ENCODE measurements at places on chromosomes 5 and 9.

DNA sequence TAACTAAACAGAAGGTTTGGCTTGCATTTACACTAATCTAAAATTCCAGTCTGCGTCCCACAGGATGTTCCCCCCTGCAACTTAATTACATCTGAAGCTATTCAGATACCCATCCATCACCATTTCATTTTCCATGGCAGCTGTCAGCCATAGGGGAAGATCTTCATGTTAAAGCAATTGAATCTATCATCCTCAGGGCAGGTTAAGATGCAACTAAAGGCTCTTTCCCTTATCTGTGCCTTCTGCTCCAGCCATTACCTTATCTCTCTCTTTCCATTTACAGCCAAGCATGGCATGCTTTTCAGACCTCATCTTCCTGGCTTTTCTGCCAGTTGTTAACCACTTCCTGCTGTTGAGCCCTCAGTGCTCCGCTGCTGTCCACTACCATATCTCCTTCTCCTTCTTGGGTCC lies 15.8 kb upstream of the HACD4 start:
- no peak for DNase-seq

GRCh38 chr5:39146831-39147540 lies 72.4 kb downstream of the FYB1 start:
- no peak for DNase-seq

DNA sequence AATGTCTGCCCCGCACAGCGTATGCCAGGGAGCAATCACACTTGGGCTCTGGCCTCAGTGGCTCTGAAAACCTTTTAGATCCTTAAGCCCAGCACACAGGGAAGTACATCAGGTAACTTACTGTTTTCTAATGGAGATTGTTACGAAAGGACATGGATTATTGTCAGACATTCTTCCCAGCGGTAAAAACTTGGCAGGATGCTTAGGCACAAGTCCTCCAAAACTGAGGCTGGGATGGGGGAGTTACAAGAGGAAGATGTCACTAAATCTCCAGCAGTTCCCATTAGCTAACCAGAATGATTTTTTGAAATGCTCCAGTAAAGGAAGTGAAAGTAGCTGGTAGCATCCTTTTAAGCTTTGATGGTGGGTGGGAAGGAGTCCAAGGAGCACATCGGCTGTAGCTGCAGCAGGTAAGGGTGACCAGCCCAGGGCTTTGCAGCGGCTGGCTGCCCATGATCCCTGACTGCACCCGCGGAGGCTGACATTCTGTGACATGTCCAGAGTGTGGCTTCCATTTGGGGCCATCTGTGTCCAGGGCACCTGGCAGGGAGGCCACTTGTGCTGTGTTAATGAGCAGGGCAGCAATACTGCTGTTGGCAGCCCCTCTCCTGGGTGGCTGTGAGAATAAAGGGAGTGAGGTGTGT lies 165.8 kb downstream of the GADD45G start:
- DNase-seq = peak; percentile 42

DNA sequence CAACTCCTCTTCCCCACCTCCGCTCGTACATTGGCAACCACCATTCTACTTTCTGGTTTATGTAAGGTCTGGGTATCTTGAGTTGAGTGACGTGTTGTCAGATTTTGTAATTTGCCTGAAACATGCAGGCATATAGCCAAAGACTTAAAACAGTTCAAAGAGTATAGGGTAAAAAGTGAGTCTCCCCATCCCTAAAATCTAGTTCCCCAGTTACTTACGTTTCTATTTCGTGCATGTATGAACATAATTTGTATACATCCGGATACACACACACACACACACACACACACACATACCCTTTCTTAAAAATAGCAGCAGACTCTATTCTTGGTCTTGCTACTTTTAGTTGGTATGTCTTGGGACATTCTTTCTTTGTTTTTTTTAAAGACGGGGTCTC lies 915 bp downstream of the HSDL2 start:
- DNase-seq = peak; percentile 2

GRCh38 chr9:114240647-114241558 lies 82.0 kb upstream of the ORM1 start:
- DNase-seq = no peak

DNA sequence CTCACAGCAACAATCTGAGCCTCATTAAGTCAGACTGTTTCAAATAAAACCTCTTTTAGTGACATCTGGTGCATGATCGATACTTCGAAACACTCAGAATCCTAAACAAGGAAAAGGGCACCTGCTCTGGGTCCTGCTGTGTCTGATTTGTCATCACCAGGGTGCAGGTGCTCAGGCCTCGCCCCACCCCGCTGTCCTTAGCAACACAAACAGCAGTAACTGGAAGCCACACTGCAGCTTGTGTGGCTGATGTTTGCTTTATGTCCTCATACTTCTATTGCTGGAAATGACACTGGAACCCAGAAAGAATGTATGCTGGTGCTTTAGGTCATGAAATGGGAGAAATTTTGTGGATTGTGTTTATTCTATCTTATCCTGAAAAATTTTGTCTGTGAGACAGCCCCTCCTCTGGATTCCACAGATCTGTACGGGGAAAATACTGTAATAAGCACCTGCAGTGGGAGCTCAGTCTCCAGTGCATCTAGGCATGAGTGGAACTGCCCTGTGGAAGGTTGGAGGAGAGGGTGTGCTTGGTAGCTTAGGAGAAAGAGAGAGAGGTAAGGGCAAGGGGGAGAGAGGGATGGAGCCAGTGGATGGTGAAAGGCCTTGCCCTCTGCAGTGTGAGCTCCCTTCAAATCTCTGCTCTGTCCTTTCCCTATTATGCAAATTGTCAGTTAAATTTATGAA lies 284.2 kb downstream of the SMARCA2 start:
- DNase-seq = peak; percentile 99

GRCh38 chr5:17289681-17290539 lies 72.5 kb downstream of the BASP1 start:
- DNase-seq = no peak

- DNase-seq = no peak
Measured at GRCh38 chr5:166509085-166509484, 1782.4 kb upstream of the WWC1 start.

DNA sequence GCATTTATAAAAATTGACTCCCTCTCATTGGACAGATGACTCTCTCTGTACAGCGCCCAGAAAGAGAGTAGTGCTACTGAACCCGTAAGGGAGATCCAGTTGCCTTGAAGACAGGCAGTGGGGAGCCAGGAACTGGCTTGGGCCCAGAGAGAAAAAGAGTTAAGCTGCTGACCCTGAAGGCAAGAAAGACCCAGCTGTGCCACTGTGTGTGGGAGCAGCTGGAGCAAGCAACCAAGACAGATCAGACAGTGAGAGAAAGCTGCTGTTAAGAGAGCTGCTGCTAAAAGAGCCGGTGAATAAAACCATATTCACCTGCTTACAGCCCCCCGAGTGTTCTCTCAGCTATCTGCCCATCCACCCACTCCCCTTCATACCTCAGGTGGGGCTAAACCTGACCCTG lies 149.7 kb upstream of the ADAMTS16 start:
- DNase-seq = no peak

GRCh38 chr9:5336688-5337087 lies 3.0 kb downstream of the RLN1 start:
- no peak for DNase-seq

GRCh38 chr5:24167806-24168205 lies 477.0 kb downstream of the CDH10 start:
- DNase-seq = no peak

DNA sequence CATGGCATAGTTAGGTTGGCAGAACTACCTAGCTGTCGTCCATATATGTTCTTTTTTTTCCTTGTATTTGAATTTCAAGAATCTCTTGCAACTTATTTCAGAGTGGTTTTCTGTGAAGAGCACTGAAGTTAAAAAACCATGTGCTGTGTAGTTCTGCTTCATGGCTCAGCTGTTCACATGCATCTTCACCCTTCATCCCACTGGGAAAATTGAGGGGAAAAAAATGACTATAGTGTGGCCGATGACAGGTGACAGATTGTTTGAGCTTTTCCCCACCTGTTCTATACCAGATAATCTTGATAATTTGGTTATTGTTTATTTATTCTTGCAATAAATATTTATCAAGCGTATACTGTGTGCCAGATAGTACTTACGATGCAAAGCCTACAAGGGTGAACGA lies 77.8 kb downstream of the AOPEP start:
- no peak for DNase-seq

- DNase-seq = peak; percentile 71
Measured at GRCh38 chr5:17951392-17952169, 317.3 kb downstream of the TAF11L14 start.

DNA sequence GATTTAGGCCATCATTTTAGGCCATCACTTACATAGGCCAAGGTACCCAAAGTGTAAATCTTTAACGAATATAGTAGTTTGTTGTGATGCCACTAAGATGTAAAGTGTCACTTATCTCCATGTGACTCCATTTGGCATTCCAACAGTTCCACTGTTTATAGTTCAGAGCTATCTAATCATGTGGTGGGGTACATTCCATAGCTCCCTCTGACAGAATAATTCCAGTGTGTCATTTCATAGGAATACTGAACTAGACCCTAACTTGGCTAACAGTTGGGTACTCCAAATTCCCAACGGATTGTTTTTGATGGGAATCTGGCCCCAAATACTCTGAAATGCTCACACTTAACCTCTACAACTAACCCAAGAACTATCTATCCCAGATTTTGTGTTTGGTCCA lies 76.7 kb upstream of the FST start:
- DNase-seq = no peak

DNA sequence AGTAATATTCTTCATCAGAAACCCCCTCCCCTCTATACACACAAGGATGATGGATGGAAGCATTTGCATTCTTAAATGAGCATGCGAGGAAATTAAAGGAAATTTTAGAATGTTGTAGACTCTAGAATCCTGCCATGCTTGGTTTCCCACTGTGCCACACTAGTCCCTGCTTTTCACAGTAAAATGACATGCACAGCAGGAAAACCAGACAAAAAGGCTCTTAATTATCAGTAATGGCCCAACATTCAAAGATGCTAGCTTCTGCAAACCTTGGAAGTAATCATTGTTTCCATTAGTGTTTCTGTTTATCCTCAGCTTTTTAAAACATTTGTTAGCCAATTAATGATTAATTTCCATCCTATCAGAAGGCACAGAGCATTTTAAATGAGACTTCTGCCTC lies 255.8 kb downstream of the SLCO4C1 start:
- DNase-seq = no peak

GRCh38 chr5:3393122-3393919 lies 202.3 kb upstream of the IRX1 start:
- DNase-seq = no peak

- DNase-seq = peak; percentile 18
Measured at GRCh38 chr5:116572350-116573278, 2.0 kb downstream of the SEMA6A start.

DNA sequence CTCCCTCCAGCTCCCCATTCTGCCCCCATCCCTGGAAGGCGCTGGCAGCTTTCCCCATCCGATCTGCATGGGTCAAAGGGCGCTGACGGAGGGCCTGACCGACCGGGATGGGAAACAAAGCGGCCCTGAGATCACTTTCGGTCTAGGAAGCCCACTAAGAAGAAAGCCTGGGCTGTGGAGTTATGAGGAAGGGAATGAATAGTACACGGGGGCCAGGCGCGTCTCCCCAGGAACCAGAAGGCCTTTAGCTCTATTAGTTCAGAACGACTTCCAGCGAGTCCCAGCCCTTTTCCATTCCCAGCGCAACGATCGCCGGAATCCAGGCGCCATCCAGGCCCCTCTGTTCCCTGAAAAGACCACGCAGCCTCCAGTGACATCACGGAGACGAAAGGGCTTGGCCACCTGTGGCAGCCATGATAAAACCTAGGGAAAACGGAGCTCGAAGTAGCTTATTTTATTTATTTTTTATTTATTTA lies 70.1 kb upstream of the CCDC180 start:
- DNase-seq = no peak

GRCh38 chr5:39423331-39423751 lies 1.4 kb downstream of the DAB2 start:
- DNase-seq = no peak

DNA sequence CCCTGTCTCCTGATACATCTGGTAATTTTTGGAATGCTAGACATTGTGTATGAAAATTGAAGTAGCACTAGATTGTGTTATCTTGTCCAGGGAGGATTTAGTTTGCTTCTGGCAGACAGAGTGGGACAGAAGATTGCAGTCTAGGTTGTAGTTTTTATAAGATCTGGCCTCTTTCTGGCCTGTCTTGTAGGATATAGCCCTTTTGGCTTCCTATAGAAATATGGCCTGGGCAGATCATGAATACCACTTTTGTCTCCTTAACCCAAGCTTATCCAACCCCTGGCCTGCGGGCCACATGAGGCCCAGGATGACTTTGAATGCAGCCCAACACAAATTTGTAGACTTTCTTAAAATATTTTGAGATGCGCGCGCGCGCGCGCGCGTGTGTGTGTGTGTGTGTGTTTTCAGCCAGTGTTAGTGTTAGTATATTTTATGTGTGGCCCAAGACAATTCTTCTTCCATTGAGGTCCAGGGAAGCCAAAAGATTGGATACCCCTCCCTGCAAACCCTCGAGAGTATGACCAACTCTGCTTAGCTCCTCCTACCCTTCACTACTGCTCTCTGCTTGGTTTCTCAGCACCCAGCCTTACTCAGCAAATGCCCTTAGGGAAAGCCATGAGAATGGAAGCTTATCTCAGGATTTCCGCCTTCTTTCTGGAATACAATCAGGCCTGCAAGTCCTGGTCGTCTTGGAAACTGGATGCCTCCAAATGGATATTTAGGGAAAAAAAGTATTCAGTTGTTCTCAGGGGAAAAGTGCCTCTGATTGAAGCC lies 26.5 kb downstream of the ANKRD33B start:
- no peak for DNase-seq

- no peak for DNase-seq
Measured at GRCh38 chr9:109098171-109098959, 21.4 kb downstream of the TMEM245 start.

DNA sequence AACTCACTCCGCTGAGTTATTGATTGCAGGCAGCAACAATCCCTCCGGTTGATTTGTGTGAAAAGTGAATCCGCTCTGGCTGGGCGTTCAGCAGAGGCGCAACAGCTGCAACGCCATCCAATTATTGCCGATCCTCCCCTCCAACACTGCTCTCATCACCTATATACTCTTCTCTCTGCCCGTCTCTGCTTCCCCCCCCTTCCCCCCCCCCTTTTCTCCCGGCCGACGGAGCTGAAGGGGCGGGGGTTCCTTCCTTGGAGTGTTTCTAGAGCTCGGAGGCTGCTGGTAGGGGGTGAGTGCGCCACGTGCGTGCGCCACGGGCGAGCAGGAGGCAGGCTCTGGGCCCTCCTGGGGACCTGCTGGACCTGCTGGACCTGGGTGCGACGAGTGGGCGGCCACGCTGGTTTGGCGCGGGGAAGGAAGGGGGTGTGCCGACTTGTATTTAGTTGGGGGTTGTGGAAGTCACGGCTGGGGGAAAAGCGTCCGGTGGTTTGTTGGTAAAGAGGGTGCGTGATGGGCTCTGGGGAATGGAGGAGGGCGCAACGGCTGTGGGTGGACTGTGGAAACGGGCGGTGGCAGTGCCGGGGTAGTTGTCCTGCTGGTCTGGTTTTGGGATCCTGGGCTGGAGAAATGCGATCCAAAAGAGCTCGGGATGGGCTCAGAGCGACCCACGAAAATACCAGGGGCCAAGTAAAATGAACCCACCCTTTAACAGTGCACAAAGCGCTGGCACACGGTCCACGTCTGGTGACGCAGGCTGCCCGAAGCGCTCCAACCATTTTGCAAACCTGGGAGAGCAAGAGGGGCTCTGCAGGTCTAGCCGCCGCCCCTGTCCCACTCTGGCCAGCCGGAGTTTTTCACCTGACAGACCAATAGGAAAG lies 6.4 kb upstream of the MEF2C start:
- no peak for DNase-seq

Data from NCI-H345 (cell line).